ENCODE measurements at places on chromosomes 7 and 10. TPM values are rescaled to one million over a fixed set of nuclear protein-coding genes. Genes with fewer than 3 reads are reported as not detected.

CUZD1 gene
- 4,010 TPM for polyA plus RNA-seq

TUBAL3 gene
- 0.07 TPM for polyA plus RNA-seq

WASHC2A gene
- polyA plus RNA-seq: 10.7 TPM

CHN2 gene
- polyA plus RNA-seq: 8.9 TPM

DTX2 gene
- polyA plus RNA-seq: 17.5 TPM
